Astrocyte (in vitro differentiated cells and primary cell): ENCODE measurements at places on chromosomes 4 and X. TPM values are rescaled to one million over a fixed set of nuclear protein-coding genes. Genes with fewer than 3 reads are reported as not detected.
A peak's percentile ranks its signal among the peaks of the same experiment; 100 is the strongest.

DNA sequence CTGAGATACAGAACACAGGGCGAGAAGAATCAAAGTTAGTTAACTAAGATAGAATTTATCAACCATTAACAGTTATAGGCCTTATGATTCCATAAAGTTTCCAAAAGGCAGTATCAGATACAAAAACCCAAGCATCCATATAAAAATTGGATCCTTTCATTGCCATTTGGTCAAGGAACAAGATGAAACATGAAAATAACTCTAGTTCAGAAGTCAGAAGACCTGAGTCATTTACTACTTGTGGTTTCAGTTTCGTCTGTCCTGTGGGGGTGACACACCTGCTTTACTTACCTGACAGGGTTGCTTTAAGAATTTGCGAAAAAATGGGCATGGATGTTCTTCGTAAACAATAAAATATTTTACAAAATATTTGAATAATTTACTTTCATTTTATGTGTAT is 130.8 kb downstream of the ANAPC10 start:
- no peak for DNase-seq

GRCh38 chrX:87578978-87579377 is 61.4 kb downstream of the KLHL4 start:
- no peak for DNase-seq

DNA sequence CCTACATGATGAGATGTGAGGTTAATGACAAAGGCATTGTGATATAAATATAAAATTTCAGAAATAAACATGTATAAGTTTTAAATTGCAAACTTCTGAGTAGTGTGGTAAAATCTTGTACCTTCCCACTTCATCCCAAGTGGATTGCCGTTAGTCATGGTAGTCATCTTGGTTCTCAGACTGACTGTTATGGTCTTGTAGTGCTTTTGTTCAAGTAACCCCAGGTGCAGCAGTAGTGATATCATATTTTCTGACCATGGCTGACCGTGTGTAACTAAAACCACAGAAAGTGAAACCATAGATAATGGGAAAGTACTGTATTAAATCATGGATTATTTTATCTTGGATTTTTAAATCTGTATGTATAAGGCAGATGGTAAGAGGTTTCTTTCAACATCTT is 74.8 kb upstream of the SLIT2 start:
- DNase-seq: peak; percentile 56

- no peak for DNase-seq
Measured at GRCh38 chrX:33128048-33128805, 83.1 kb downstream of the DMD start.

DNA sequence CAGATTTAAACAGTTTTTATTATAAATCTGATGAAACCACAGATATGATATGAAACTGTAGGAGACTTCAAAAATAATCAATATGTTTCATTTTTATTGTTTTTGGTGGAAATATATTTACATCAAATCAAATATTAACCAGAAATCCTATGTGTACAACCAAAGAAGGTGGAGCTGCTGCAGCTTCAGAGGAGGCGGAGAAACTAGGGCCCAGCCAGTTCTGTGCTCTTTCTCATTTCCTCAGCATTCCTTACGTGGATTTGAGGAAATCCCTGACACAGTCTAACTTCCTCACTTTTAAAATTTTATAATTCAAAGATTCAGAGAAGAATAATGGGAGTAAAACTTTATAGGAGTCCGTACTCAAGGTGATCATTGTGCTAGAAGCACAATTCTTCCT is 610.7 kb upstream of the CPXCR1 start:
- no peak for DNase-seq

DNA sequence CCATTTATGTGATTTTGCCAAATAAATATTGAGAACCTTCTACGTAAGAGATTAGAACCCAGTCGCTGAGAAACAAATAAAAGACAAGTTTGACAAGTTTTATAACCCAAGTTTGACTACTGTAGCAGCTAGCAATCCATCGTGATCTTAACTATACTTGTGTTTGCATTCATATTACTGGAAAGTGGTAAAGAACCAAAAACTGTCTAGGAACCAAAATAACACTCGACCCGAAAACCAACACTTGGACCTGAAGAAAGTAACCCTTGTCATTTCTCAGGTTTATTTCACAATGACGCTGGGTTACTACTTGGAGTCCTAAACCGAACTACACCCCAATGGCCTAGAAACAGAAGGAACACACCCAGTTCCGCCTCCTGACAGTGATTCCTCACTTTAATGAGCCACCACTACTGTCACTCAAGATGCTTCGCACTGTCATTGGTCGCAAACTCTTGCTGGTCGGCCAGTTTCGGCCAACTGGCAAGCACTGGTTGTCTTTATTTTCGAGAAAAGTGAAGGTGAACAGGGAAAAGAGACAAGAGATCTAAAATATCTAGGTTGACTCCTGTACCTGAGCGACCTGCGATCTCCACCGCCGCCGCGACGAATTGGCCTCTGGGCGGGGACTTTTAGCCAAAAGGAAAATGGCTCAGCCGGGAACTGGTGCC is 496 bp downstream of the FBXO8 start:
- peak; percentile 94 for DNase-seq

DNA sequence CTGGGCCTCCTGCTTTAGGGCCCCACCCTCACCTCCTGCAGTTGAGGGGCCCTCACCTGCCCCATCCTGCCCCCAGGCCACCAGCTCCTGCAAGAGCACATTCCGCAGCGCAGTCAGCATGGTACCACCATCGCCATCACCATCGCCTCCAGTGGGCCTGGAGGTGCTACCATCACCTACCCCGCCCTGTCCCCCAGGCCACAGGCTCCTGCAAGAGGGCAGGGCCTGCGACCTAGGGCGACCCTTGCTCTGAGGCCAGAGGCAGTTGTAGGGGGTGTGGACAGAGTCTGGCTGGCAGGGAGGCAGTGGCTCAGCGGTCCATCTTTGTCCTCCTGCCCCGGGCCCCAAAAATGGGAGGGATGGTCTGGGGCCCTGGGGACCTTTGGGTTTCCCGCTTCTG is 3.9 kb upstream of the HAUS7 start:
- no peak for DNase-seq

DNA sequence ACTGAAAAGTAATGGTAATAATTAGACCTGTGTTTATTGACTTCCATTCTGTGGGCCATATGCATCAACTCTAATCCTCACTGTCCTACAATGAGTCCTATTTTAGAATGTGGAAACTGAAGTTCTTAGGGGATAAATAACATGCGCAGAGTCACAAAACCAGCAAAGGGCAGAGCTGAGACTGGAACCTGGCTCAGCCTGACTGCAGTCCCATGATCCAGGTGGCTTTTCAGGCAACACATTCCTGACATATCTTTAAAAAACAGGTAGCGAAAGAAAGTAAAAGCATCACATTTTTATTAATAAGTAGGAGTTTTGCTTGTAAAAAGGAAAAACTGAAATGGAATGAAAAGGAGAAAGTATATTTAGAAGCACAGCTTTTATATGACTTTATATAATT is 34.7 kb upstream of the PRSS48 start:
- no peak for DNase-seq

CXCL3 gene
- total RNA-seq: 0.77 and 1.4 TPM in 2 replicates

ETNPPL gene
- total RNA-seq: not detected in 2 replicates

DMP1 gene
- 0.10 and 0.11 TPM in 2 replicates for total RNA-seq

SLC26A1 gene
- total RNA-seq: 0.34 and 0.38 TPM in 2 replicates

PAGE1 gene
- total RNA-seq: not detected in 2 replicates

PAGE2 gene
- total RNA-seq: not detected in 2 replicates

- DNase-seq: no peak
Measured at GRCh38 chrX:154829926-154830442, 4.5 kb downstream of the SMIM9 start.

STOX2 gene
- total RNA-seq: 2.5 and 2.6 TPM in 2 replicates

TIMP1 gene
- 479 and 678 TPM in 2 replicates for total RNA-seq

DNA sequence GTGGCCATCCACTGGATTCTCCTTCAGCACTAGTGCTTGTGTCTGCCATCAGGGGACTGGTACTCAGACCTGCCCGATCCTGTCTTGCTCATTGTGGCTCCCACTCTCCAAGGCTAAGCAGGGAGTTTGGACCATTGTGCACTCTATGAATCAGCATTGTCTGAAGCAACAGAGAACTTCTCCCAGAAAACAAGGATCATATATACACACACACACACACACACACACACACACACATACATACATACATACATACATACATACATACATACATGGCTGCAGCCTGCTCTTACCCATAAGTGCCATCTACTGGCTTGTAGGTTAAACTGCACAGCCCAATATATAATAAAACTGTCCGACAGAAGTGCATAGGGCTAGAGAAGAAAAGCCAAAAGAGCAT is 345.3 kb upstream of the LCORL start:
- peak; percentile 1 for DNase-seq

- DNase-seq: no peak
Measured at GRCh38 chr4:77797239-77797638, 21.9 kb downstream of the CNOT6L start.

GRCh38 chrX:54357414-54358377 is at the start of gene WNK3:
TSS of gene WNK3 (minus strand) at chrX:54358046.
- peak; percentile 59 for DNase-seq

- DNase-seq: no peak
Measured at GRCh38 chr4:65773636-65774035, 103.3 kb upstream of the EPHA5 start.

- no peak for DNase-seq
Measured at GRCh38 chr4:108762559-108763225, at the start of gene ETNPPL. TSS of gene ETNPPL (minus strand) at chr4:108763053. CDS start at chr4:108762898, 155 bp downstream.

DNA sequence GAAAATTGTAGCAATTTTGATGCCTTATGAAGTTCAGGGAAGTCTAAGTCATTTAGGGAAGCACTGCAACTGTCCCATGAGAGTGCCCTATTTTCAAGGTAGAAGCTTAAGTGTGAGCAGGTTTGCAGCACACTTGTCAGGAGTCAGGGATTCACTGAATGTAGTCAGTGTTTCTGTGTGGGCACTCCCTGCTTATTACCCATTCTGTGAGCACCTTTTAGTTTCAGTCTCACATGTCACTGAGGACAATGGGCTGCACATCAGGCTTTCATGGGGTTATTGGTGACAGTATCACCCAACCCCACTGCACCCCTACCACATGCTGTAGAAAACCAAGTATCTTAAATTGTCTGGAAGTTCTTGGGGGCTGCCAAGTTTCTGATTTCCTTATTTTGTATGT is 2.9 kb upstream of the CCNG2 start:
- no peak for DNase-seq

TMEM47 gene
- 39.6 and 40.3 TPM in 2 replicates for total RNA-seq

SRP72 gene
- 142 and 145 TPM in 2 replicates for total RNA-seq

NPY2R gene
- total RNA-seq: 0.09 TPM in 1 of 2 replicates, not detected in the other

DNA sequence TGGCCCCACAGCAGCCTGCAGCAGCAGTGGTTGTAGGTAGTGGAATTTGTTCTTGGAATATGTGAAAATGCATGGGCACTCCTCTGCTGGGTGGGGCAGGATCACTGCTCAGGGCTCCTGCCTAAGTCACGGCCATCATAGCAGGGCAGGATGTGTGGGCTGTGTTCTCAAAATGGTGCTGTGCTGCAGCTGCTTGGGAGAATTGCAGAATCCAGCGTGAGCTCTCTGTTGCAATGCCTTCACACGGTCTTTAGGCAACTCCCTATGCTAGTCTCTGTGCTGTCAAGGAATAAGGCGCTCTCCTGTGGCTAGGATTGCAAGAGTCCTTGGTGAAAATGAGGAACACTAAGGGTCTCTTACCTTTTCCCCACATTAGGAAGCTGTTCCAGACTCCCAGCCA is 42.9 kb downstream of the F8 start:
- DNase-seq: no peak
